Adrenal gland (tissue), 19 donors: ENCODE measurements at places on chromosomes 4 and X. TPM values are rescaled to one million over a fixed set of nuclear protein-coding genes. Genes with fewer than 3 reads are reported as not detected.

Gene CPLX1
- polyA plus RNA-seq, result 6.3 TPM

Gene AMBN
- not detected for polyA plus RNA-seq

Gene SSX2B
- polyA plus RNA-seq, result not detected

Gene RAB9B
- polyA plus RNA-seq, result 0.64 TPM

Gene LINC00632
- 2.3 TPM for polyA plus RNA-seq

Gene SLC9B1
- 2.1 TPM for polyA plus RNA-seq

Gene HHIP
- 6.1 TPM for polyA plus RNA-seq

Gene GAGE13
- not detected for polyA plus RNA-seq

Gene FGA
- polyA plus RNA-seq, result 0.03 TPM

Gene ADGRG2
- polyA plus RNA-seq, result 0.27 TPM

Gene UGT2B17
- 0.09 TPM for polyA plus RNA-seq

Gene SPARCL1
- 143 TPM for polyA plus RNA-seq

Gene CXXC4
- polyA plus RNA-seq, result 0.27 TPM

Gene FABP2
- polyA plus RNA-seq, result 0.34 TPM

Gene ZDHHC9
- polyA plus RNA-seq, result 7.2 TPM

Gene IGSF1
- polyA plus RNA-seq, result 19.8 TPM

Gene BMX
- polyA plus RNA-seq, result 0.91 TPM

Gene SPANXA1
- polyA plus RNA-seq, result not detected

Gene TMEM31
- polyA plus RNA-seq, result 0.34 TPM

Gene NXF2
- polyA plus RNA-seq, result 0.24 TPM

Gene WAS
- 18.9 TPM for polyA plus RNA-seq

Gene SPACA5B
- polyA plus RNA-seq, result not detected

Gene SLC6A8
- polyA plus RNA-seq, result 51.8 TPM

Gene RAB41
- polyA plus RNA-seq, result not detected

Gene POF1B
- 0.75 TPM for polyA plus RNA-seq

Gene MAGEE2
- 0.60 TPM for polyA plus RNA-seq

Gene DIPK2B
- 13.7 TPM for polyA plus RNA-seq

Gene GAGE1
- polyA plus RNA-seq, result not detected

Gene HERC3
- 5.4 TPM for polyA plus RNA-seq

Gene SPANXN3
- polyA plus RNA-seq, result not detected

Gene SPANXB1
- polyA plus RNA-seq, result not detected

Gene HMGN5
- 33.9 TPM for polyA plus RNA-seq

Gene ASB5
- 0.20 TPM for polyA plus RNA-seq

Gene CXCL8
- polyA plus RNA-seq, result 2.1 TPM

Gene CT55
- polyA plus RNA-seq, result 0.20 TPM

Gene PHKA1
- 22.6 TPM for polyA plus RNA-seq

Gene F8A3
- polyA plus RNA-seq, result not detected

Gene WDR17
- polyA plus RNA-seq, result 1.5 TPM

Gene TMSB15A
- polyA plus RNA-seq, result 2.5 TPM

Gene ETDA
- not detected for polyA plus RNA-seq

Gene SOWAHD
- 0.13 TPM for polyA plus RNA-seq

Gene PRAF2
- 100 TPM for polyA plus RNA-seq

Gene STPG2
- 0.20 TPM for polyA plus RNA-seq

Gene DGKK
- 2.3 TPM for polyA plus RNA-seq

Gene CCKAR
- polyA plus RNA-seq, result not detected

Gene TEX13C
- not detected for polyA plus RNA-seq

Gene CXorf58
- 0.20 TPM for polyA plus RNA-seq

Gene ZCCHC18
- 1.6 TPM for polyA plus RNA-seq

Gene FGFBP1
- polyA plus RNA-seq, result not detected

Gene RHOXF2
- not detected for polyA plus RNA-seq
